ENCODE measurements at places on chromosomes 3 and 15. TPM values are rescaled to one million over a fixed set of nuclear protein-coding genes. Genes with fewer than 3 reads are reported as not detected.

The PPP2R3A gene
- 17.3 TPM for total RNA-seq

The SLC30A4 gene
- total RNA-seq: 4.7 TPM

DNA sequence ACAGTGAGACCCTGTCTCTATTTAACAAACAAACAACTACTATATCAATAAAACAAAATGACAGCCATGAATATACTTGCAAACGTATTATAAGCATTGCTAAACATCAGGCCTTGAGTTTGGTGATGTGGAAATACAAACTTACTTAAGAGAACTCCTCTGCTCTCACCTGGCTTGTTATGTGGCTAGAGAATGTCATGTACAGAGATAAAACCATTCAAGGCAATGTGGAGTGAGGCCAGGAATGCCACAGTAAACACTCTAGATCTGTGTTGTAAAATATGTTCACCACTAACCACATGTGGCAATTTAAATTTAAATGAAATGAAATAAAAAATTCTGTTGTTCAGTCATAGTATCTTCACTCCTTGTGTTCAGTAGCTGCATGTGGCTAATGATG, 22.7 kb upstream of the RARB start:
- DNase-seq: no peak

GRCh38 chr3:27728195-27729087, 6.3 kb upstream of the EOMES start:
- no peak for DNase-seq

The TMEM266 gene
- total RNA-seq: 1.1 TPM

DNA sequence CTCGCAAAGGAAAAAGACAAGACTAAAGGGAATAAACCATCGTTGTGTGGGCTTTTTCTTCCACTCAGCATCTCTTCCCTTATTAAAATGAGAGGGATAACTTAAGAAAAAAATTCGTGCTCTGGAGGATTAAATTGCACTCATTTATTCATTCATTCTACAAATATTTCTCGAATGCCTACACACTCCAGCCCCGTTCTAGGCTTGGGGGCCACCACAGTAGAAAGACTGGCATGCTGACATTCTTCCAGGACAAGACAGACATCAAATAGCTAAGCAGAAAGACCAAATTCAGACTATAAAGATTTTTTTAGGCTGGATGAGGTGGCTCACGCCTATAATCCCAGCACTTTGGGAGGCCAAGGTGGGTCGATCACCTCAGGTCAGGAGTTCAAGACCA, 65.3 kb upstream of the IL12A start:
- no peak for DNase-seq

GRCh38 chr15:100400996-100401395, 59.2 kb upstream of the ADAMTS17 start:
- no peak for DNase-seq
